Muscle of leg (tissue), 16 donors: ENCODE measurements at places on chromosomes 3 and 15.

DNA sequence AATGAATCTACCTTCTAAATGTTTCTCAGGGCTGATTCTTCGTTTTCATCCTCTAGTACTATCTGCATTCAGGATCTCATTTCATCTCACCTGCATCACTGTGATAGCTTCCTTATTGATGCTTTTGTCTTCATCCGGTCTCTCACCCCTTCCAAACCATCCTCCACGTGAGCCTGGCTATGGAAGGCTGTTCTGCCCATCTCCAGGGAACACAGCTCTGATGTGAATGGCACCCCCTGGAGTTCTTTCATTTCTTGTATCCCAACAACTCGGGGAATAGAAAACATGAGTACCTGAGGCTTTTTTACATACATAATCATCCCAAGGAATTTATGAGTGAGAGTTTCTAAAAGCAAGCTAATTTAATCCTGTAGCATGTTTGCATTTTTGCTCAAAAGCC lies 8.8 kb upstream of the DPPA4 start:
- DNase-seq, result no peak

GRCh38 chr15:59792359-59792758 lies 103.2 kb upstream of the BNIP2 start:
- no peak for DNase-seq

DNA sequence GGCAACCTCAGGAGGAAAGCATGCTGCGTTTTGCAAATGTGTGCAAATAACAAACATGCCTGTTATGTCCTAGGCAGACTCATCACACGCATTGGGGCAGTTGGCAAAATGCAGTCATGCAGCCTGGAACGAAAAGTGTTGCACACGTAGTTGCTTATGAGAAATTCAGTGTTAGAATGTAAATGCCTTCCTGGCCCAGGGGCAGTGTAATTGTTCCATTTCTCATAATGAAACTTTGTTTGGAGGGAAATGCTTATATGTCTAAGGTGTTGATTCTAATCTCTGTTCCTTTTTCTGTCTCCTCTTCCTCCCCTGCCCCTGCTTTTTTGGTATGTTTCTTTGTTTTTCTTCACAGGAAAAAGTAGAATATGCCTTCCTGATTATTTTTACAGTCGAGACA lies 156.0 kb downstream of the CACNA1D start:
- DNase-seq, result no peak

- DNase-seq, result no peak
Observed at GRCh38 chr3:94935738-94936580, 873.1 kb downstream of the NSUN3 start.

- DNase-seq, result no peak
Observed at GRCh38 chr3:156218353-156218744, 98.0 kb downstream of the KCNAB1 start.

- no peak for DNase-seq
Observed at GRCh38 chr3:157109267-157110141, 50.4 kb downstream of the CCNL1 start.

DNA sequence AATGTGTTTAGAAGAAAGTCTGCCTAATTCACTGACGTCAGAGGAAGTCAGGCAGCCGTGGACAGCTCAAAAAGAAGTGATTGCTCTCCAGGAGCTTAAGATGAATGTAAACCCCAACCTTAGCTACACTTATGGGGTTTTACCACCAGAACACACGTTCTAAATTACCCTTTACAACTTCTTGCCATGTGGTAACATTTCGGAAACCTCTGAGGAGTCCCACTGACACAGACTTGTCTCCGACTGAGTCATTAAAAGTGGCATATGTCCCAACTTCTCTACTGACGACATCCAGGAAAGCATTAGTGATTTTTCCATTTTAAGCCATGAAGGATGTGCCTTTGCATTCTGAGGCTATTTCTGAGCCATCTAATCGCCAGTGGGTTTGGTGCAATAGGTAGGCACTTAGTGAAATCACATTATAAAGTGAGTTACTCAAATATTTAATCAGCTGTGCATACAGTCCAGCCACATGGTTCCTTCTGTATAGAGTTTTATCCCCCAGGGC lies 32.4 kb downstream of the C2CD4A start:
- peak; percentile 60 for DNase-seq

DNA sequence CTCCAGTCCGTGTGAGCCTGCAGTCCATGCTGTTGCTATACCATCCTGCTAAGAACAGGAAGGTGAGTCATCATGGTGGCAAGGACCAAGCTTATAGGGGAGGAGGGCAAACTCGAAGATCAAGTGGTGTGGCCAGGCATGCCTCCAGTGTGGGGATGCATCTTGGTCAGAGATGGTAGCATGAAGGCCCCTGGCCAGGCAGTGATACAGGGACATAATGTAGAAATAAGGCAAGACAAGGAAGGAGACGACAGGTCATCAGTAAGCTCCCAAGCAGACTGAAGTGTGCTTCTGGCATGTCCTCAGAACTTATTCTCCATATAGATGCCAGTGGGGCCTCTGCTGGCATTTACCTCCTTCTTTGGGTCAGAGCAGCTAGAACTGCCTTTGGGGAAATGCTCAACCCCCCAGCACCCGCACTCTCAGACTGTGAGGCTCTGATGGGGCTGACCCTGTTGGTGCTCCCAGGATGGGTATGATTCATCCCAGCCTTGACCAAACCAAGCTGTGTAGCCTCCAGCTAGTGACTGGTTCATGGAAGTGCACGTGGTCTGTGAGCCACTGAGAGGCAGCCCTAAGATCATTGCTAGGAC lies 52.5 kb upstream of the ATP2B2 start:
- no peak for DNase-seq

DNA sequence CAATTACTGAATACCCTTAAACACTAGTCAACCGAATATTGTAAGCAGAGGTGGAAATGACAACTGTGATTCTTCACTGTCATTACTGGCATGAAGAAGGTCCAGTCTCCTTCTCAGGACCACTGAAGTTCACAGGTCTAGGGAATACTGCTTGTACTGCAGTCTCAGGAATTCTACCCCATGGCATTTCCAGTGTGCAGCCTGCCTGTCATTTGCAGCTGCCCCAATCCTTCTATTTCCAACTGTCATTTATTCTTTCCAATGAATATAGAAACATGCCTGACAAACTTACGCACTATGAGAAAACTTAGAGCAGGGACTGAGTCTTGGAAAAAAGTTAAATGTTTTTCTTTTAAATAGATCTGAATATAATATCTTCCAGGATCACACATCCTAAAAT lies 308.0 kb upstream of the THBS1 start:
- no peak for DNase-seq

- peak; percentile 43 for DNase-seq
Observed at GRCh38 chr3:10160346-10160745, 4.4 kb upstream of the IRAK2 start.

DNA sequence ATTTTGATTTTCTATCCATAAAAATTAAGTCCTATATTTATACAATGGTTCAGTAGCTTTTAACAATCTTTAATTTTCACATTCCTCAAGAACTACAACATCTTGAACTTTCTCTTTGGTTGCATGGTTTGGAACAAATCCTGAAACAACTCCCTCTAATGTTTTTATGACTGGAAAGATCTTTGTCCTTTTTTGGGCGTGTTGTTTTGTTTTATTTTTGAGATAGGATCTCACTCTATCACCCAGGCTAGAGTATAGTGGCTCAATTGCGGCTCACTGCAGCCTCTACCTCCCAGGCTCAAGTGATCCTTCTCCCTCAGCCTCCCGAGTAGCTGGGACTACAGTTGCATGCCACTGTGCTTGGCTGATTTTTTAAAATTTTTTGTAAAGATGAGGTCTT lies 4.0 kb downstream of the STX19 start:
- DNase-seq, result peak; percentile 5

GRCh38 chr3:99817047-99817436 lies 620 bp upstream of the CMSS1 start:
- peak; percentile 62 for DNase-seq

- DNase-seq, result no peak
Observed at GRCh38 chr15:78407608-78408354, 30.2 kb upstream of the IREB2 start.

DNA sequence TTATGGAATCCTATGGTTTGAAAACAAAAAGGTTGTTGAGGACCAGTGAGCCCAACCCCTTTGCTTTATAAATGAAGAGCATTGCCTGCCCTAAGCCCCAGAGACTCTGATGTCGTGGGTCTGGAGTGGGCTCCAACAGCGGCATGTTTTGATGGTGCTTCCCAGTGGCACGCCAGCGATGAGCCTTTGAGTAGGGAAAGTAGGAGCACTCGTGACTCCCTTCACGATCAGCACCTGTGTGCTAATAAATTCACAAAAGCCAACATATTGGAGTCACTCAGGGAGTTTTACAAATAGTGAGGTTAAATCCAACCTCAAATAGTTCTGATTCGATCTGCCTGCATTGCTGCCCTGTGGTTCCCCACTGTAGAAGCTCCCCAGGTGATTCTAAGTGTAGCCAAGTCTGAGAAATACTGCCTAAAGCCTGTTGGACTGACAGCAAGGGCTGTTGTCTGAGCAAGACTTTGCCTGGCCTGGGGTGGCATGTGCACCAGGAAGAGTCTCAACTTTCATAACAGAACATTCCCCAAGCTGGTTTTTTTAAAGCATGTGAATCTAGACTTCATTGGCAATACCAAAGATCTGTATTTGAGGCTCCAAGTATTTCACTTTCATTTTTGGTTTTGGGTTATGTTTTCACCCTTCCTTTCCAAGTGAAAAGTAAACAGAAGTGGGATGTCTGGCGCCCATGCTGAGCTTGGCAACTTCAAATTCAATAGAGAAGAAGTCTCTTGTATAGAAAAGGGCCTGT lies 9.9 kb downstream of the CCR5 start:
- peak; percentile 44 for DNase-seq

DNA sequence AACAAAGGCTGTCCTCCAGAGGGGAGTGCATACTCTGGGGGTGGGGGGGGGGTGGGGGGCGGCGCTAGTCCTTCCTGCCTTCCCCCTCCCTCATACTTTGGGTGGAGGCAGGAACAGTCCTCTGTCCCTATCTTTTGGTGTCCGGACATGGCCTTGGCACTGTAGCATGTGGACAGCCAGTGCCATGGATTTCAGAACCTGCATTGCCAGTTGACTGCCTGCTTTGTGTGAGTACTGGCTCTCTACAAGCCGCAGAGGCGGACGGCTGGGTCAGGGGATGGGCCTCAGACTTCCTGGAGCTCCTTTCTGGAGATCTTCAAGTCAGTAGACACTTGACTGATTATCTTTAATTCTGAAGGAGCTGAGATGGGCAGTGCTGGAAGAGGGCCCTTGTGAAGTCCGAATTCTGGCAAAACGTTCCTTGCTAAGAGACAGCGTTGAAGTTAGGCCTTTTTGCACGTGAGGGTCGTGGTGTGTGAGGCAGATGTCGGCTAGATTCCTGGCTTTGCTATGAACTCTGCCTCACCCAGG lies 2.5 kb downstream of the CLDN11 start:
- DNase-seq, result peak; percentile 12

DNA sequence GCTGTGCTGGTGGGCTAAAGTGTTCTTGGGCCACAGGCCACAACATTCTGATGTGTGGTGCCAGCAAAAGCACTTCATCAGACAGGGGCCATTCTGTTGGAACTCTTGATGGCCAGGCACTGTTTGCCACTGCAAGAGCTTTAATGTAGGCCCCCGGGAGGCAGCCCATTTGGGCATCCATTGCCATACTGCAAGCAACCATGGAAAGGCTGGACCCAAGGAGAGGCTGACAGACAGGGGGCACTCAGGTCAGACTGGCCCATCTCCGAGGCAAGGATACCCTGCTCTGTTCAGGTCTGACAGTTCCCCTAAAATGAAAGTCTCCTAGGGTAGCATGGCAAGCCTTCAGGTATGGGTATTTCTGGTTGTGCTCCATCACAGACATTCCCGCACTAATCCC lies 64.2 kb downstream of the FAM227B start:
- DNase-seq, result no peak
